Activated effector memory CD4-positive, alpha-beta T cell treated with anti-CD3 and anti-CD28 coated beads, Interleukin-2, amount 50 U/mL, for 16 hours (primary cell): ENCODE measurements at places on chromosomes 4 and X.

GRCh38 chr4:9916937-9917336 lies 104.4 kb downstream of the SLC2A9 start:
- DNase-seq, result no peak

DNA sequence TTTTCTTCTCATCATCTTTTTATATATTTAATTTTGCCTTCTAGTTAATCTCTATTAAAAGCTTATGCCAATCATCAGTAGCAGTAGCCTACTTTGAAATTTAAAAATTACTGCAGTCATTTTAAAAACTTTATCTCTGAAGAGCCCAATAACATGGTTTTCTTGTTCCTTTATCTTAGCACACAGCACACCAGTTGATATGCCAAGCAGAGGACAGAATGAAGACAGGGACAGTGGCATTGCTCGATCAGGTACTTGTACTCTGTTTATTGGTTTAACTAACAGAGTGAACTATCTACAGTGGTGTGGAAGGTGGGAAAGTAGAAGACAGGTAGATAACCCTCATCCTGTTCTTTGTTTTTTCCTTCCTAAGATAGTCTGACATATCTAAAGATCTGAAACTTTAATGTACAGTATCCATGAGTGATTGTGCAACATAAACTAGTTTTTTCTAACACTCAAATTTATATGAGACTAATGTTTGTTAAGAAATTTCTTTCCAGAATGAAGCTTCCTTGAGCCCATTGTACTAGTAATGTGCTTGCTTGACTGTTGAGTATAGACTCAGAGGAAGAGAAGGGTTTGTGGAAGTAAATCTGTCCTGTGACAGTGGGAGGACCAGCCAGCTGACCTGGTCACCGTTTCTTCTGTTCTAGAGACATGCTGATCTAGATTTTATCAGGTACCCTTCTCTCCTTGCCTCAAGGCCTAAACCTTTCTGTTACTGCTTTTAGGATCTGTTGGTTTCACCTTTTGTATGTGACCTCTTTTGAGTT lies 66.6 kb downstream of the FNIP2 start:
- DNase-seq, result no peak

- no peak for DNase-seq
Measured at GRCh38 chr4:36026348-36026880, 217.9 kb downstream of the ARAP2 start.

DNA sequence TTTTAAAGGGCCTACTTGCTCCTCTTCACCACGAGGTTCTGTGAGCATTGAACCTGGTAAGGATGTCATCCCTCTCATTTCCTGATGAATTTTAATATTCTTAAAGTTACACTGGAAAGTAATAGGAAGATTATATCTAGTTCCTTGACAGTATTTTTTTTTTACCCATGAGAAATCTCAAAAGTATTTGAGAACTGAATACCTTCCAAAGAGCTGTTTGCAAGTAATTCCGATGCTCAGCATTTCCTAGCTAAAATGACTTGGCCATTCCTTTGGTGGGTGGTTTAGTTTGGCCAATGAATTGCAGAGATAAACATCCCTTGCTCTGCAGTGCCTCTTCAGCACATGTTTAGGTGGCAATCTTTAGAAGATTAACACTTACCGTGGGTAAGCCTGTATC lies 110.2 kb upstream of the WDR1 start:
- DNase-seq, result no peak

- no peak for DNase-seq
Measured at GRCh38 chr4:22522706-22523501, 7.0 kb upstream of the ADGRA3 start.

DNA sequence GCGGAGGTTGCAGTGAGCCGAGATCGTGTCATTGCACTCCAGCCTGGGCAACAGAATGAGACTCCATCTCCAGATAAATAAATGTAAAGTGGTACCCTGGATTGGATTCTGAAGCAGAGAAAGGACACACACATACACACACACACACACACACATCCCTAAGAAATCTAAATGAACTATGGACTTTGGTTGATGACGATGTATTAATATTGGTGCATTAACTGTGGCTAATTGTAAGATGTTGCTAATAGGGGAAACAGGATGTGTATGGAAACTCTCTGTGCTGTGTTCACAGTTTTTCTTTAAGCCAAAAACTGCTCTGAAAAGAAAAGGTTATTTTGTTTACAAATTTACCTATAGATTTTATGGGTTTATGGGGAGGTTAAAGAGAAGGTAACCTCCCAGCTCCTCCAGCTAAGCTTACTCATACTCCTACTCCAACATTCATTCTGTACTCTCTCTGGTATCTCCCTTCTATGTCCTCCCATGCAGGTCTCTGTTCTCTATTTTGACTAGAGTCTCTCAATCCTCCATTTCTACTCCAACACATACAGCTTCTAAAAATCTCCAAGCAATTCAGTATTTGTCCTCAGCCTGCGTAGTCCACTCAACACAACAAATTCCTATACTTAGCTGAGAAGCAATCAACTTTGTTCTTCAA lies 46.5 kb upstream of the RELL1 start:
- DNase-seq, result no peak

GRCh38 chr4:92968556-92968955 lies 664.8 kb downstream of the GRID2 start:
- no peak for DNase-seq

- DNase-seq, result no peak
Measured at GRCh38 chr4:69832326-69833030, 27.5 kb downstream of the SULT1E1 start.

- no peak for DNase-seq
Measured at GRCh38 chr4:61293707-61294400, 93.7 kb downstream of the ADGRL3 start.

DNA sequence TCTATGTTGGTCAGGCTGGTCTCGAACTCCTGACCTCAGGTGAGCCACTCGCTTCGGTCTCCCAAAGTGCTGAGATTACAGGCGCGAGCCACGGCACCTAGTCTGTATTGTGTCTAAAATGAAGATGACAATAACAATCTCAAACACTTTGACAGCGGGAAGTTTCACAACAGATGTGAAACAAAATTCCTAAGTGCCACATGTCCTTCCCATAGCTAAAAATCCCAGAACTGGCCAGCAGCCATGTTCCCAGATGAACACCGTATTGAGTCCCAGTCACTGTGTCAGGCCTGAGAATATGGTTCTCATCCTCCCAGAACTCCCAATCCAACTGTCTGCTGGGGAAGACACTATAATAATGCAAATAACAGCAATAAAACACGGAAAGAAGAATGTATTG lies 16.4 kb upstream of the KLHL8 start:
- no peak for DNase-seq

DNA sequence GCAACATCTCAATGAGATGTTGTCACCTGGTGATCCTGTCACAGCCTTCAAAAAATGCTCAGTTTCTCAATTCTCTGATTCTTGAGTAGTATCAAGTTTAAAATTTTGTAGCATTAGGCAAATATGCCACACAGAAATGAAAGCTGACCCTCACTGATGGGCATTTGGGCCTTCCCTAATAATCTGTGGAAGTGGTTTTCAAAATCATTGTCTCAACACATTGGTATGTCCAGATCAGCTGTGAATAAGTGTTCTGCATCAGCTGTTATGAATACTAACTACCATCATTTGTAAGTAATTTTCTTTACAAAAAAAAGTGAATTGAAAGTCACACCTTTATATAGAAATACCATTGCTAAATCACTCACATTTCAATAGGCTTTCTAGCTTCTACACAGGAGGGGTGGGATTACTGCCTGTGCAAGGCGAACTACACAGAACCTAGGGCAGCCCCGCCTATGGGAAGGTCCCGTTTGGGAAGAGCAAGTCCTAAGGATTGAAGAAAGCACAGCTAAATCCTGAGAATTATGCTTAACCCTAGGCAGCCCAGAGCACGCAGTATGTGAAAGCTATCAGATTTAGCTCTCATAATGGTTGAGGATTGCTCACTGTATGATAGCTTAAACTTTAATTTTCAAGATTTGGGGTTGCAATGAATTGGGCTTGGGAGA lies 73.4 kb downstream of the GPC3 start:
- DNase-seq, result no peak

GRCh38 chrX:43633757-43634156 lies 22.3 kb upstream of the MAOA start:
- no peak for DNase-seq

GRCh38 chr4:176660561-176660960 lies 132.2 kb downstream of the VEGFC start:
- no peak for DNase-seq

- no peak for DNase-seq
Measured at GRCh38 chrX:30941898-30942297, 52.8 kb upstream of the TAB3 start.

DNA sequence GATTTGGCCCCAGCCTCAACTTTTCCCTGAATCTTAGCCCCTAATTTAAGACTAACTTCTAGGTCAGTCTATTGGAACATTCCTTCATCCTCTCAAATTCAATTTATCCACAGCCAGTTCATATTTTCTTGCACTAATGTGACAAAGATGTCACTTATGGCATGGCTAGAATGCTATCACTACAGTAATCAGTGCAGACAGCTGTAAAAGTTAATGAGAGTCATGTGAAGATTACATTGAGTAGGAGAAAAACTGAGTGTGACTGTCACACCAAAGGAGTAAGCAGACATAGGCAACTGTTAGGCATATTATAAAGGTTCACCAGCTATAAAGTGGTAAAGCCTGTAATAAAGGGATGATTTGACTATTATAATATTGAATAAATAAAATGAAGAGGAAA lies 42.6 kb downstream of the GABRG1 start:
- DNase-seq, result no peak

- no peak for DNase-seq
Measured at GRCh38 chrX:9557521-9557920, 92.7 kb downstream of the TBL1X start.

DNA sequence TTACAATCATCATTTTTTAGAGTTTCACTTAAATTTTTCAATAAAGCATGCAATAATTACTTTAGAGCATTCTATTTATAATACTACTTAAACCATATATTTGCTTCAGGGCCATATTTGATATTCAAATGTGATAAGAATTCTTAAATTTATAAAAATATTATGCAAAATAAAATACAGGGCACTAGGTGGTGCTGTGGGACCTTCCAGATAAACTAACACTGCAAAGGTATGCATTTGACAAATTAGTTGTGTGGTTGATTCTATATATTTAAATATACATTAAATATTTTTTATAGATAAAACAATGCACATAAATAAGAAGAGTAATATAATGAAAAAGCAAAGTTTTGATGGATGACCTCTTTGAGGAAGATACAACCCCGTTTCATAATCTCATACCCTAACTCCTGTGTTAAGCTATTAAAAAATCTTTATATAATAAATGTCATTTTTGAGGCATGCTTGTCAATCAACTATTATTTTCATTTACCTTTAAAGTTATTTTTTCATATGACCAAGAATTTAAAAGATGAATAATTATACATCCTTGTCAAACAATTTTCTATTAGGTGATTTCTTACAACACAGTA lies 128.4 kb downstream of the REELD1 start:
- DNase-seq, result no peak

GRCh38 chrX:42017971-42018370 lies 94.6 kb upstream of the CASK start:
- DNase-seq, result no peak

GRCh38 chr4:123682931-123683330 lies 286.3 kb downstream of the SPRY1 start:
- DNase-seq, result no peak

DNA sequence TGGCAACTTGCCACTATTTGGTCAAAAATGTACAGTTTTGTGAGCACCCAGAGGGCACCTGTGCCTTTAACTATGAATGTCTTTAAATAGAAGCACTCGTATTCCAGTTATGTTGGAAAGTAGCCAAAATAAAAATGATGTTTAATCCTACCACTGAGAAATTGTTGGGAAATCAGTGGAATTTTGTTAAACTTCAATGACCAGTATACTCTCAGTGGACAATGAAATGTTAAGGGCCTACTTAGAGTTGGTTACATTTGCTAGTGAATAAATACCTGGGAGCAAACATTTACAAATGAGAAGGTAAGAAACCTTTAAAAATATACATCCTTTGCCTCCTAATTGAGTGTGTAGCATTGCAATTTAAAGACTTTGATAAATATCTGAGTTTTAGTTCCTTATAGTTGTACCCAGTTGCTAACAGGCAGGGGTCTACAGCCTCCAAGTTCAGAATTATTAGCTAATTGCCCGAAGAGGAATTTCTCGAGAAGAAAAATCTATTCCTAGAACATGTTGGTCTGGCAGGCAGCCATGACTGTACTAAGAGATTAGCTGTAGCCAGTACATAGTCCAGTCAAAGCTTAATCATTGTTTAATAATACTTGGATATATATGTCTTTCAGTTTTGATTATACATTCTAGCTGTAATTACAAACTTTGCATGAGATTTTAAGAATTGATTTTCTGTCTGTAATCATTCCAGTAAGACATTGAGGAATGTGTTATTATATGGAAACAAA lies 93.2 kb downstream of the IL1RAPL2 start:
- no peak for DNase-seq

DNA sequence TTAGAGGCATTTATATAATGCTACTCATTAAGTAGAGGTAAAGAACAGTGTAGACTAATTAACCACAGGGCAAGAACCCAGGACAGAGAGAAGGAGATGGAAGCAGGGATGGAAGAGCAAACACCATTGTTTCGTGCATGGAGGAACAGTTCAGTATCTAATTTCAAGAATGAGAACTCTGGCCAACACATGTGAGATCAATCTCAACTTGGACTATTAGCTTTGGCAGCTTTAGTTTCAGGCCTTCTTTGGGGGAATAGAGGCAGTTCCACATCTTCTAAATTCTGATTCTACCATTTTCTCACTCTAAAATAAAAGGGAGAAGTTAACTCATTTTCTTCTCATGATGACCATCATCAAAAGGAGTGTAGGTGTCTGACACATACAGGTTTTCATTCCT lies 207.0 kb downstream of the LDB2 start:
- DNase-seq, result no peak

GRCh38 chr4:96315815-96316214 lies 475.9 kb downstream of the PDHA2 start:
- no peak for DNase-seq

GRCh38 chr4:54764476-54764875 lies 106.7 kb downstream of the KIT start:
- DNase-seq, result no peak

- no peak for DNase-seq
Measured at GRCh38 chr4:55618546-55619143, 17.5 kb downstream of the NMU start.
